Breast epithelium (tissue), 4 donors: ENCODE measurements at places on chromosomes 11 and 22. TPM values are rescaled to one million over a fixed set of nuclear protein-coding genes. Genes with fewer than 3 reads are reported as not detected.

Gene HBG2
- total RNA-seq, result not detected

Gene PRR33
- total RNA-seq, result not detected

Gene CLMP
- 82.9 TPM for total RNA-seq

Gene SYT12
- 30.3 TPM for total RNA-seq

Gene OR8D2
- not detected for total RNA-seq

Gene TBX1
- 2.9 TPM for total RNA-seq

Gene VSIG2
- 20.5 TPM for total RNA-seq

Gene NXPE2
- not detected for total RNA-seq

Gene WNT11
- 70.6 TPM for total RNA-seq

Gene TNRC6B
- total RNA-seq, result 53.1 TPM

Gene PTGDR2
- total RNA-seq, result 0.59 TPM

Gene FAM180B
- 11.2 TPM for total RNA-seq

Gene APOBEC3B
- total RNA-seq, result not detected

Gene OSM
- 2.5 TPM for total RNA-seq

Gene OR56A5
- total RNA-seq, result not detected

Gene OR8A1
- total RNA-seq, result not detected

Gene C11orf58
- total RNA-seq, result 183 TPM

Gene OR51B2
- not detected for total RNA-seq

Gene NCF4
- total RNA-seq, result 14.5 TPM

Gene SCUBE1
- 0.48 TPM for total RNA-seq

Gene OR51B4
- total RNA-seq, result not detected

Gene OR52A1
- not detected for total RNA-seq

Gene TEF
- 8.8 TPM for total RNA-seq

Gene SLC22A25
- total RNA-seq, result not detected

Gene CLTCL1
- total RNA-seq, result 27.0 TPM

Gene IGLL1
- not detected for total RNA-seq
